Activated naive CD8-positive, alpha-beta T cell treated with anti-CD3 and anti-CD28 coated beads, Interleukin-2, amount 50 U/mL, for 16 hours (primary cell): ENCODE measurements at places on chromosomes 11 and 22.

GRCh38 chr11:103147627-103148026 is 38.4 kb downstream of the DYNC2H1 start:
- no peak for DNase-seq

- no peak for DNase-seq
These were observed 14.3 kb upstream of the POU2AF3 start for GRCh38 chr11:111283945-111284481.

DNA sequence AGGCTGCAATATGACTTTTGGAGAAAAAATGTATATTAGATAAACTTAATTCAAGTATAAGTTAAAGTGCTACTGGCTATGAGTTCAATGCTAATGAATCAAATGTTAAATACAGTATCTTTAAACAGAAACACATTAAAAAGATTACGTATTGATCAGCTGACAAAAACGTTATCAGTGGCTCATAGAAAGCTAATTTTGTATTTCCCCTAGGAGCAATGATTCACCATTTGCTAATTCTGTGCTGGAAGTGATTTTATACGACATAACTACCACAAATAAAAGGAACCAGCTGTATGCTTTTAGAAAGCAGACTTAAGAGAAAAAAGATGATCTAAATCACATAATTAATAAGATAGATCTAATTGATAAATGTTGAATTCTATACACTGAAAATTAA is 43.6 kb downstream of the MRE11 start:
- DNase-seq = no peak

DNA sequence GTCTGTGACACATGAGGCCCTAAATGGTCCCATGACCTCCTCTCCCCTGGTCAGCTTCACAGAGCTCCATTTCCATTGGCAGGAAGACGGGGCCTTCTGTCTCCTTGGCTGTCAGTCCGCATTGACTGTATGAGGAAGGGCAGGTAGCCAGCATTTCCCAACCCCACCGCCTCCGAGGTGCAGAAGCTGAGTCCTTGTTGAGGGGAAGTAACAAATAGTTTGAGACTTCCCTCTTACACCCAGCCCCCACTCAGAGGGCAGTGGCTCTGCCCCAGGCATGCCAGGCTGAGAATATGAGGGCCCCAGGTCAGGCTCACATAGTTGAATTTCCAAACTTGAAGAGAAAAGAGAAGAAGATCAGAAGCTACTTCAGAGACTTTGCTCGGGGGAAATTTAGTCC is 611.1 kb downstream of the BRD1 start:
- DNase-seq = no peak

DNA sequence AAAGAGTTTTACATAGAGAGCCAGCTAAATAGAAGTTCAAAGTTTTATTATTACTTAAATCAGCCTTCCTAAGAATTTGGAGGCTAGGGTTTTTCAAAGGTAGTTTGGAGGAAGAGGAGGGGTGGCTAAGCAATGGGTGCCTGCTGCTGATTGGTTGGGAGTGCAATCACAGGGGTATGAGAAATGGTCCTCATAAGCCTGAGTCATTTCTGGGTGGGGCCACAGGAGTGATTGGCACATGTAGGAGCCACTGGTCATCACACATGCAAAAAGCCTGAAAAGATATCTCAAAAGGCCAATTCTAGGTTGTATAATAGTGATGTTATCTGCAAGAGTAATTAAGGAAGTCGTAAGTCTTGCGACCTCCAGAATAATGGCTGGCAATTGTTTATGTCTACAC is 12.9 kb downstream of the OR51L1 start:
- no peak for DNase-seq

DNA sequence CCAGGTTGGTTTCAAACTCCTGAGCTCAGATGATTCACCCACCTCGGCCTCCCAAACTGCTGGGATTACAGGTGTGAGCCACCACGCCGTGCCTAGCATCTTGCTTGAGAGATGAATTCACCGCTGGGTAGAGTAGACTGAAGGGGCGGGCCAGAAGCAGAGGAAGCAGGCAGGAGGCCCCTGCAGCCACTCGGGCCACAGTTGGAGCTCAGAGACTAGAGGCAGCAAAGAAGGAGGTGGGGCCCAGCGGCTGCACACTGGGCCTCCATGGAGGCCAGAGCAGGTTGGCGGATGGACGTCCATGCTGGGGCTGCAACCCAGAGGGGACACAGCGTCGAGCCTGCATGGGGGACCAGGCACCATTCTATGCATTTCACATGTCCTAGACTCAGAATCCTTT is 88.4 kb upstream of the FGF3 start:
- DNase-seq = no peak

DNA sequence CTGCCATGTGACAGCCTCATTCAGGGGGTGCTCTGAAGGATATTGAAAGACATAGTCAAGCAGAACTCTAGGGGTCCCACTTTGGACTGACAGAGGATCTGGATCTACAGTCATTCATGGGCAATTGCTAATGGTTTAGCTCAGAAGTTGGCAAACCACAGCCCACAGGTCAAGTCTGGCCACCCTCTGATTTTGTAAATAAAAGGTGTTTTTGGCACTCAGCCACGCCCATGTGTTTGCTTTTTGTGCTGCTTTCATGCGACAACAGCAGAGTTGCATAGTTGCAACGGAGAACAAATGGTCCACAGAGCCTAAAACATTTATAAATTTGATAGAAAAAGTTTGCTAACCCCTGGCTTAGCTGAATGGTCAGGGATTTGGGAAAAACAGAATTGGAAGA is 41.7 kb downstream of the RPS6KA4 start:
- DNase-seq = no peak

DNA sequence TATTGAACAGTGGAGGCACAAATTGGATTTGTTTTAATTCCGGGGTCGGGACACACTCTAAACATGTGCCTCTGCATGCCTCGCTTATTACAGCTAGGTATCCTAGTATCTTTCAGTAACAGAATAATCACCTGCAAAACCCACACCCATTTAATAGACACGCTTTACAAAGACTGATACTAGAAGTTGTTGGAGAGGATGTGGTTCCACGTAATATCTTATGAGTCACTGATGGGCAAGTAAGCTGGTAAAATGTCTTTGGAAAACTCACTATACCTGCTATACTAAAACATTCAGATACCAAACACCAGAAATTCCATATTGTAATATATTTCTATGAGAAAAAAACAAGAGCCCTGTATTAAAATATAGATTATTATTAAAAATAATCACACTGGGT is 84.0 kb downstream of the GGTLC2 start:
- no peak for DNase-seq

DNA sequence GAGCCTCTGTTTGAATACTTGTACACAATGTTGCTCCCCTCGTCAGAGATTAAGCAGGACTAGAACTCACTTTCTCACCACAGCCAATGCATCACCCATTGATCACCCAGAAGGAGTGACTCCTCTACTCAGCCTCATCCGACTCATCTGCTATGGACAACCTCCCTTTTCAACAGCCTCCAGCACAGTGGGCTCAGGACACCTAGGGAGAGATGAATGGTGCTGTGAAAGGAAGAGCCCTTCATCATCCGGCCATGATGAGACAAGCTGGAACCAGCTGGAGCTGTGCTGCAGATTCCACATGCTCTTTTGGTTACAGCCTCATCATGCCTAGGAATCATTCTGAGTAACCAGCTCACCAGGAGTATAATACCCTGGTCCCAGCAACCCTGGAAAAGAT is 15.5 kb downstream of the C11orf91 start:
- DNase-seq = no peak

- DNase-seq = peak; percentile 44
These were observed at the start of gene PTPRCAP for GRCh38 chr11:67437082-67437808. PTPRCAP (minus strand) TSS chr11:67437682; CDS start chr11:67437619, 63 bp downstream.

GRCh38 chr11:48006301-48006992 is 26.1 kb downstream of the PTPRJ start:
- DNase-seq = no peak

GRCh38 chr11:113732092-113732491 is 26.0 kb upstream of the TMPRSS5 start:
- no peak for DNase-seq
